ENCODE measurements at places on chromosomes 3 and 15.

GRCh38 chr15:36218322-36218721 is 361.1 kb upstream of the CDIN1 start:
- DNase-seq, result no peak

DNA sequence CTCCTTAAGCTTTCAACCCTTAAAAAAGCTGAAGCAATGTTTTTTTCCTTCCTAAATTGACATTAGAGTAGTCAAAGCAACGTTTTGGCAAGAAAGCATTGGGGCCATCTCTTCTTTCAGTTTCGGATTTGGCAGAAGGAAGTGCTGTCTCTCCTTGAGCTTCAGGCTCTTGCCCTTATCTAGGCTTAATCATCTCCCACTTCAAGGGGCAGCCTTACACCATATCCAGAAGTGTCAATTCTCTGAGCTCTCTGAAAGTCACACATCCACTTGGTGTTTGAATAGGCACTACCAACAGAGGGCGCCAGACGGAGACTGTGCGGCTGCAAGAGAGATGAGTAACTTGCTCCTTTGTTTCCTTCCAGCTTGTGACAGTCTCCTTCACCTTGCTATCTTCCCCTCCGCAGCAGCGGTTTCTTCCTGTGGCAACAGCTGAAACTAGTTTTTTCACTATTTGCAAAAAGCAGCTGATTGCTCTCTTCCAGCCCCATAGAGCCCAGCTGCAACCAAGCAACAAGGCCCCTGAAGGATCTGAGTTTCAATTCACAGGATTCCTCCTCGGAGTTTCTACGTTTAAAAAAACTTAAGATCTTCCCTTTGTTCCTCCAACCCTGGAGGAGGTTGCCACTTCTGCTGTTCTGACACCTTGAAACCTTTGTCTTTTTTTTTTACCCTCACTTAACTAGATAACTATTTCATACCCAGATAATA is 147.0 kb upstream of the SLCO3A1 start:
- peak; percentile 79 for DNase-seq

GRCh38 chr3:133578548-133579191 is 5.2 kb downstream of the CDV3 start:
- DNase-seq, result peak; percentile 48

DNA sequence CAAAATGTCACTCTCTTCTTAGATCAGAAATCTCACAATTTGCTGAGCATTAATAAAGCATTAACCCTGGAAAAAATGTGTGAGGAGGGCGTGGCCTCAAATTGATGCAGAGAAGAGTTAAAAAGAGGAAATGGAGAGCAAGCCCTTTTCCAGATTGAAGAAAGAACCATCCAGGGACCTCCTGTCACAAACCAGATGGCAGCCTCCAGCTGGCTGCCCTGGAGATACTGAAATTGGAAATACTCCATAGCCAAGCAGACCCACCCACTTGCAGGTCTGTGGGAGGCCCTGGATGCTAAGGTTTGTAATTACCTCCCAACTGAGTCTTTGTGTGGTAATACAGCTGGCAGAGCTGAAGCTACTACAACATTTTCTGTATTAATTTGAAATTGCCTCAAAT is 214.9 kb downstream of the IL20RB start:
- no peak for DNase-seq

DNA sequence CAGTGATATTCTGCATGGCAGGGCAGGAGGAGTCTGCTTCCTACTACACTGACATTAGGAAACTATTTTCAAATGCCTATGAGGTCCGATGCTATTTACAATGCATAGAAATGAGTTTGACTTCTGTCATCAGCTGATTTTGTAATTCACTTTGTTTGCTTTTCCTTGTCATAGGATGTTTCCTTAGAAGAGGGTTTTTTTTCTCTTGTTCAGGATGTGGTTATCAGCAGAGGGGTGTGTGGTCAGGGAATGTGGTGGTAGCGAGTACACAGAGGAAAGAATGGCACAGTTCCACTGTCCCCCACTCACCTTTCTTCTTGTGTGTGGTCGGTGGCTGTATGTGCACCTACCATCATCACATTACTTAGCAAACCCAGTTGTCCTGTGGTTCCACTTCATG is 231.5 kb downstream of the LRTM1 start:
- DNase-seq, result no peak

GRCh38 chr15:40932649-40933516 is 3.7 kb downstream of the DLL4 start:
- no peak for DNase-seq

- DNase-seq, result no peak
These were observed 3.3 kb downstream of the RFX7 start for GRCh38 chr15:56240390-56240789.

- no peak for DNase-seq
These were observed 12.8 kb downstream of the RBPMS2 start for GRCh38 chr15:64762546-64762945.

- no peak for DNase-seq
These were observed 23.5 kb downstream of the MYO5A start for GRCh38 chr15:52505151-52505550.

DNA sequence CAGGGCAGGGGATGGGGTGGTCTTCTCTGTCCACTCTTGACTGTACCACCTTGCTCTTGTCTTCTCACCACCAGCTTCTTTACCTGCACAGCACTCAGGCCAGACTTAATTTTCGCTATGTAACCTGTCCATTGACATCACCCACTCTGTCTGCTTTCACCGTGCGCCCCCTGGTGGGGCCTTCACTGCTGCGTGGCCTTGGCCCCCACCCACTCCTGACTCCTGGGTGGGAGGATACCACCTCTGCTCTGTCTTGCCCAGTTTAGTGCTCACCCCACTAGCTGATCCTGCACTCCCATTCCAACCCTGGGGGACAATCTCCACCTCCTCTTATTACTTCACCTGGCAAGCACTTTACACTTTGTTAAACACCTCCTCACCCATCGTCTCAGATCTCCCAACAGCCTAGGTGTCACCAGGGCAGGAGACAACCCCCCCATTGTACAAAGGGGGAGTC is 17.7 kb downstream of the PTH1R start:
- DNase-seq, result peak; percentile 66

GRCh38 chr3:133037436-133037835 is 755 bp upstream of the TMEM108 start:
- DNase-seq, result no peak

DNA sequence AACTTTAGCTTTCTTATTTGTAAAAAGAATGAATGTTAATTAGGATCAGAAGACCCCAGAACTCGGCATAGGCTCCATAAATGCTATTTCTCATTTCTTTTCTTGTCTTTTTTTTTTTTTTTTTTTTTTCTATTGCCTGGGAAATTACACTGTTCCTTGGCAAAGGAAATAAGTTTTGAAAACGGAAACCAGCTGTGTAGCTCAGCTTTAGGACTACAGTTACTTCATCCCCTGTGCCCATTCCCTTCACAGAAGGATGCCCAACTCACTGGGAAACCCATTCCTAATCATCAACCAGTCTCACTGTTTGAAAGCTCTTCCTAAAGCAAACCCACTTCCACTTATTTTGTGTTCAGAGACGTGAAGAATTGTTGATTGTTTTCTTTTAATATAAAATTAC is 254.0 kb upstream of the IL12A start:
- no peak for DNase-seq

Data from BE2C (cell line).